ENCODE measurements at places on chromosomes 6 and 20. TPM values are rescaled to one million over a fixed set of nuclear protein-coding genes. Genes with fewer than 3 reads are reported as not detected.

- peak; percentile 83 for DNase-seq
Measured at GRCh38 chr20:46400253-46400652, 6.2 kb downstream of the ELMO2 start.

The UNC5CL gene
- not detected for total RNA-seq

DNA sequence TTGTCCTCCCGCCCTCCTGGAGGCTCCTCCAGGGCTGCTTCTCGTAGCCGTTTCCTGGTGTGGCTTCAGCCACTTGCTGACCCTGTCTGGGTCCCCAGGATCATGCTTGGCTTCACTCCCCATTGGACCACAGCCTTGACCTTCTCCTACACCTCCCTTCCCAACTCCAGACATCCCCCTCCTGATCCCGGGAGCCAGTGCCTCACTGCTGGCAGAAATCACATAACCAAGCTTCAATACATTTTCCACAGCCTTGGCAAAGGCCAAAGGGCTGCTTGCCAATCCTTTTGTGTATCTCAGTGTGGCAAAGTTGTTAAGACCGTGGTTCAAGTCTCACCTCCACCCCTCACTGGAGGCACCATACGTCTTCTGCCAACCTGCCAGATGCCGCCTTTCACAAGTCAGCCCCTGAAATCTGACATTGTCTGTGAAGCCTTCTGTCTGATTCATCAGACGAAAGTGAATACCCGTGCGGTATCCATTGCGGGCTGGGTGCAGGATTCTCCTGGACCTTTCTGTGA lies 60.1 kb downstream of the PHACTR3 start:
- peak; percentile 67 for DNase-seq

DNA sequence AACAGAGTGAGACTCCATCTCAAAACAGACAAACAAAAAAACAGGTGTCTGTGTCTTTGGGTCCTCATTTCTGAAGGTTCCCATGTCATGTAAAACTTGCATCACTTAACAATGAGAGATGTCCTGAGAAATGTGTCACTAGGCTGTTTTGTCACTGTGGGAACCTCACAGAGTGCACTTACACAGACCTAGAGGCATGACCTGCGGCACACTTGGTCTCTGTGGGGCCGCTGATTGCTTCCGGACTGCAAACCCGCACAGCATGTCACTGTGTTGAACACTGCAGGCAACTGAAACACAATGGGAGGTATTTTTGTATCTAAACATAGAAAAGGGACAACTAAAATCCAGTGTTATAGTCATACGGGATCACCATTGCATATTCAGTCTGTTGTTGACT lies 42.3 kb upstream of the TMEM181 start:
- no peak for DNase-seq

GRCh38 chr6:107869871-107870270 lies 45.8 kb upstream of the SCML4 start:
- no peak for DNase-seq

DNA sequence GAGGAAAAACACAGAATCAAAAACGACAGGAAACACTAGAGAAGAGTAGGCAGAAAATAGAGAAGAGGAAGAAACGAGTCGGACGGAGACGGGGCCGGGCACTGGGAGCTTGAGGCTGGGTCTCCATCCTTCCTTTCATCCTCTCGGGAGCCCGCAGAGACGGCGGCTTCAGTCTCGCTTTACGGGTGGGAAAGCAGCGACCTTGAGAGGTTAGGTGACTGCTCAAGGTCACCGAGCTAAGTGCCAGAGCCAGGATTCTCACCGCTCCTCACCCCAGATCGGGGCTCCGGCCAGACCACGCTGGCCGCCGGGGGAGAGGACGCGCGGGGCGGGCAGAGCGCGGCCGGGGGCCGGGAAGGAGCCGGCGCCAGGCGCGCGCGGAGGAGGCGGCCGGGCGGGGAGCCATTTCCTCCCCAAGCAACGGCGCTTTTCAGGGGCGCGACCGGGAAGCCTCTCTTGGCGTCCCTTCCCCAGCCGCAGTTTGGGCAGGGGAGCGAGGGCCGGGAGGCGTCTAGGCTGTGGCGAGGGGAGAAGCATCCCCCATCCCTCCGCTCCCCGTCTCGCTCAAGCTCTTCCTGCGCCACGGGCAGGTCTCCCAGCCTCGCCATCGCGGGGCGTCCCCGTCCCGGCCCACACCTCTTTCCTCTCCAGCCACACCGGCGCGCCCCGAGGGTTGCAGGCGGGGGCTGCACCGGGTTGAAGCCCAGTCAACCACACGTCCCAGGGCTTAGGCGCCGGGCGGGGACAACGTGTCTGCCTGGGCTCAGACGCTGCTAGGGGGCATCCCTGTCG lies 24.1 kb upstream of the MAP3K7 start:
- DNase-seq = peak; percentile 67

- DNase-seq = no peak
Measured at GRCh38 chr6:134080171-134080795, 27.9 kb upstream of the SLC2A12 start.

DNA sequence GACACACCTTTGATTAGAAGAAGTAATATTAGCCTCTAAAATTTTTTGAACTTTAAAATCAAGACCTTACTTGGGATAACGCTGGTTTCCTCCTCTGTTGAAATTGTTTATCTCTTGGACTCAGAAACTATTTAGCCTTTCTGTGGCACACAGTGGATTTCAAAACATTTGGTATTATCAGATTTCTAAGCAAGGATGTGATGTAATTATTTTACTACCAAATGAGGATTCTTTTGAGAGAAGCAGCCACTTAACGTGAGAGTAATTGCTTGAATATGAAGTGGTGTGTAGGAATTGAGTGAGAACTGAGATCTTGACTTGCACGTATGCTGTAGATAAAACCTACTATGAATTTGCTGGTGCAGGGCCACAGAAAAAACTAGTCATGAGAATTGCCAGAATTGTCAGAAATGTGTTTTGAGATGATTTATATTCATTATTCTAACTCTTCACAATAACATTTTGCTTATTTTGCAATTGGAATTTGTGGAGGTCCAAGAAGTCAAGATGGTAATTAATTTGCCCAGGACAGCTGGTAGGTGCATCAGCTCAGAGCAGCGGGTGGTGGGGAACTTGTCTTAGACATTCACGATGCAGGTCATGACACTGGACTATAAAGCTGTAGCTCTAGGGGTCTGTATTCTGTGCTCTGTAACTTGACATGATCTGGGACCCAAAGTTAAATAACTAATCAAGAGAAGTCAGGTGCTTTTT lies 53.4 kb downstream of the AKAP12 start:
- DNase-seq = no peak

DNA sequence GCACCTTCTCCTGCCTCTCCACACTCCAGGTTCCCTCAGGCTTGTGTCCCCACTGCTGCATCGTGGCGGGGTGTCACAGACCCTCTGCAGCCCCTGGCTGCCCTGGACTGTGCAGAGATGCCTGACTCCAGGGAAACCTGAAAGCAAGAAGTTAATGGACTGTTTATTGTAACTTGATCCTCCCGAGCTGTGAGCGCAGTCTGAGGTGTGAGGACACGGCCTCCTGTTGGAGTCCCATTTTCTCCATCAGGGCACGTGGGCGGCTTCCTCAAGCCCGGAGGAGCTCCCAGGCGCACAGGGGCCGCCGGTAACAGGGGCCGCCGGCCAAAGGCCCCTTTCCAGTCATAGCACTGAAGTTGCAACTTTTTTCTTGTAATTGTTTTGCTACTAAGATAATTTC lies 16.9 kb downstream of the RBM38 start:
- DNase-seq = no peak

GRCh38 chr6:46325561-46326530 lies 155.1 kb upstream of the ENPP5 start:
- DNase-seq = peak; percentile 51

The MAVS gene
- total RNA-seq = 14.1 TPM

DNA sequence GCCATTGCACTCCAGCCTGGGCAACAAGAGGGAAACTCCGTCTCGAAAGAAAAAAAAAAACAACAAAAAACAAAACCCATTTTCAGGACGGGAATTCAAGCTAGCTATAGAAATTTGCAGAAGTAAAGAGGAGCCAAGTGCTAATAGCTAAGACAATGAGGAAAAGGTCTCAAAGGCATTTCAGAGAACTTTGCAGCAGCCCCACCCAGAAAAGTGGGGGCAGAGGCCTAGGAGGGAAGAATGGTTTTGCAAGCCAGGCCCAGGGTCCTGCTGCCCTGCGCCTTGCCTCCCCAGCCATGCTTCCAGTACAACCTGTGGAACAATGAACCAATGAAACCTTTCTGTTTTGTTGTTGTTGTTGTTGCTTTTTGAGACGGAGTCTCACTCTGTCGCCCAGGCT lies 38.3 kb upstream of the SAMHD1 start:
- DNase-seq = no peak

DNA sequence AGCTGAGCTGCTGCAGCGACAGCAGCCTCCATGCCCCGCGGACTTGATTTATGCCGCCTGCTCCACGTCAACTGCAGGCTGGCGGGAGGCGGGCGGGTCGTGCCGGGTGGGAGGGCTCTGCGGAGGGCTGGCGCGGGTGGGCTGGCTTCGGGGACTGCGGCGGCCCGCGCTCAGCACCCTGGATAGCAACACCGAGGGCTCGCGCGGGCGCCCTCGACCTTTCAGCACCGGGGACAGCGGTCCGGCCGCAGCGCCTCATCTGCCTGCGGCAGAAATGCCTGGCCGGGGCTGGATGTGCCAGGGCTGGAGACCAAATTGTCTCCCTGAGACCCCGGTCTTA lies 792 bp downstream of the SNAP25 start:
- peak; percentile 62 for DNase-seq

DNA sequence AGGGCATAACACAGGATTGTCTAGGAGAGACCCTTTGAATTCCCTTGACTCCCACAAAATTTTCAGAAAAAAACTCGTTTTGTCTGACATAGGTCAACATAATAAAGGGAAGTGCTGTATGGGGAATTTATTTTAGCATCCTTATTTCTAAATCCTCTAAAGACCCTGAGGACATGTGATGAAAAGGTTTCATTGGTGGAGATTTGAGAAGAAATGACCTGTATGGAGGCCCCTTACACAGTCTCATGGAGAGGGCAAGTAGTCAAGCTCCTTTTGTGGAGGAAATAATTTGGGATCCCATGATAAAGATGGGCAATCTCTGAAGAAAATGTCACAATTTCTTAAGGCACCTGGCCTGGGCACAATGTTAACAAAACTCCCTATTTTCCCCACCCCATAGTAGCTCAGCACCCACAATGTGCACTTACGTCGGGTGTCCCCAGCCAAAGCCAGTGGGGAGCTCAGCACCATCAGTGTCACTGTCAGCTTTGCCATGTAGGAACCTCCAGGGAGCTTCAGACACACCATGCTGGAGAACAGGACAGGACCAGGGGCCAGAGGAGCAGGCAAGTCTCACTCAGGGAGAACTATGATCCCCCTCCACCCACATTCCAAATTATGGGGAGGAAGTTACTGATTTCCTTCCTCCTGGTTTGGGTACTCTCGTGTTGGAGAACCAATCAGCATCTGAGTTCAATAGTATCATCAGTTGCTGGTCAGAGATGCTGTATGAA lies at the start of gene HLA-DRB5:
TSS of gene HLA-DRB5 (minus strand) at position 591 of the 734 bp plus-strand sequence. CDS start at position 528, 63 bp downstream.
- no peak for DNase-seq

The TPD52L1 gene
- 248 TPM for total RNA-seq

- DNase-seq = no peak
Measured at GRCh38 chr6:137465378-137466009, 28.7 kb downstream of the OLIG3 start.

The LY6G6F gene
- 1.1 TPM for total RNA-seq

DNA sequence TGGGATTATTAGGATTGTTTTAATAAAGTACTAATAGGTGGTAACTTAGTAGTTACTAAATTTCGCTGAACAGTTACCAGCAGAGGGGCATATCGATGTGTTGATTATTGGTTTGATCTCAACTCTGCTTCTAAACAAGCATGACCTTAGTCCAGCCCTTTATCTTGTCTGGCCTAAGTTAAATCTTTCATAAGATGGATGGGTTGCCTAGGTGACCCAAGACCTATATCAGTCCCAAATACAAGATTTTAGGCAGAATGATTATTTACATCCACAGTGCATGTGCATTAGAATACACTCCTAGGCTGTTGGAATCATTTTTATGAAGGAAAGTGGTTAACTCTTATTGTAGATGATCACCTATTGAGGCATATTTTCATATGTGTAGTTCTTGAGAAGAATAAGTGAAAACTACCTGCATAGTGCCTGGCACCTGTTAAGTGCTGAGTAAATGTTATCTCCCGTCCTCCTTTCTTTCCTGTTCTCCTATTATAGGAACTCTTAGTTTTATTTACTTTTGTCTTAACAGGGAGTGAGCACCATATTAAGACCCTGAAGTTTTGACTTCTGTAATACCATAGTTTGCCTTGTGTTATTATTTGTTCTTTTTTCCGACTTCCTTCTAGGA lies 1.1 kb downstream of the HSF2 start:
- DNase-seq = no peak

DNA sequence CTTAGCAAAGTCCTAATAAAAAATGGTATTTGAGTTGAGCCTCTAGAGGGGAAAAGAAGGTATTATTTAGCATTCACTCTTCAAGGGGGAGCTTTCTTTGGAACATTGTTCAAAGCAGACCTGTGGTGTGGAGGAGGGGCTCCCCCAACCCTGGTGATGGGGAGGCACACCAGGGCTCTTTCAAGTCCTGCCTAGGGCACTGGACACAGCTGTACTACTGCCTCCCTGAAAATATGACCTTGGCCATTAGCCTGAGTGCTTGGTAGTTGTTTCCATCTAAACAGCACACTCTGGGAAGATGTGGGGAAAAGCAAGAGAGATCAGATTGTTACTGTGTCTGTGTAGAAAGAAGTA lies 215.1 kb upstream of the CNR1 start:
- DNase-seq = no peak

- no peak for DNase-seq
Measured at GRCh38 chr6:154950979-154951344, 44.2 kb upstream of the TIAM2 start.

The SLC22A16 gene
- 2.0 TPM for total RNA-seq

The TMEM217 gene
- 1.2 TPM for total RNA-seq

- DNase-seq = no peak
Measured at GRCh38 chr6:127058027-127058426, 60.4 kb upstream of the RSPO3 start.

DNA sequence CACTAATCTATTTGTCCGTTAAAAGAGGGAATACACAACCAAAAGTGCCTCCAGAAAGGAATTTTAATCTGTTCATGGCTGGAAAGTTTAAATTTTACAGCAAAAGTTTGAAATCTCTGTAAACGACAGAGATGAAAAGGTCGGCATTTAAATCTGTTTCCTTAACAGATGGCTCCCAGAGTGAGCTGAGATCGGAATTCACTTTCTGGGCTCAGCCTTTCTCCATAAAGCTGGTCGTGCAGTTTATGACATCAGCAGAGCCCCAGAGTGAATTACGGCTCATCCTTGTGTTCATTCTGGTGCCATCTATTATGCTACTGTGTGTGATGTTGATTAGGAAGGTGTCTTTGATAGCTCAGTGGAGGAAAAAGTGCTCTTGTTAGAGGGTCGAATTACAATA lies 117.6 kb upstream of the ZFP64 start:
- no peak for DNase-seq

The HLA-DQB1 gene
- not detected for total RNA-seq

The CALHM4 gene
- not detected for total RNA-seq

DNA sequence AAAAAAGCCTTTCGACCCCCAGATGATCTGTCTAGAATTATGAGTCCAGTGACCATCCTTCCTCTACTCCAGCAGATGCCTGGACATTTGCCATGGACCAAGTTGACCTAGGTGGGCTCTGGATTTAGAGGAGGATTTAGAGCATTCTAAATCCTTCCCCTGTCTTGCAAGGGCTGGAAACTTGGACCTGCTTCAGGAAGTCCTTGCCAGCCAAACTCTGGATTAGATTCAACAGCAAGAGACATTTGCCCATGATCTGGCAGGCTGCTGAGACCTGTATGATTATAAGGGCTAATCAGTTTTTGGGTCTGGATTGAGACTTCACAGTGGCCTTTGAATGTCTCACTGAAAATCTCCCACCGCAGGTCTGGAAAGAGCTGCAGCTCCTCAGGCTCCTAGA lies 13.1 kb upstream of the HDGFL1 start:
- DNase-seq = no peak

- DNase-seq = no peak
Measured at GRCh38 chr6:8578006-8578405, 142.7 kb upstream of the SLC35B3 start.

Measured in G401 (cell line).